ENCODE measurements at places on chromosomes 3 and 15. TPM values are rescaled to one million over a fixed set of nuclear protein-coding genes. Genes with fewer than 3 reads are reported as not detected.

The RNU5B-1 gene
- total RNA-seq, result 21.6 TPM

The SYNPR gene
- not detected for total RNA-seq

The CHDH gene
- total RNA-seq, result 10.9 TPM

The TMEM202 gene
- not detected for total RNA-seq

The CACNA2D3 gene
- 7.3 TPM for total RNA-seq

The MESP1 gene
- total RNA-seq, result 4.9 TPM

The MYRIP gene
- total RNA-seq, result 5.9 TPM

The MST1R gene
- total RNA-seq, result 46.2 TPM

The PLIN1 gene
- 1.1 TPM for total RNA-seq

The LRRIQ4 gene
- total RNA-seq, result 0.29 TPM

The QARS1 gene
- total RNA-seq, result 172 TPM

The SLC12A6 gene
- 44.9 TPM for total RNA-seq

The C3orf20 gene
- 0.14 TPM for total RNA-seq

The HACD3 gene
- 56.8 TPM for total RNA-seq

The POLQ gene
- 0.55 TPM for total RNA-seq

The SYNM gene
- total RNA-seq, result 19.5 TPM

The HDC gene
- 4.1 TPM for total RNA-seq

The DNAJA4 gene
- total RNA-seq, result 17.9 TPM

The CCDC80 gene
- 60.4 TPM for total RNA-seq

The PP2D1 gene
- total RNA-seq, result not detected

The PLS1 gene
- 26.0 TPM for total RNA-seq

The SERPINI2 gene
- not detected for total RNA-seq

The CYP1A2 gene
- 0.32 TPM for total RNA-seq

The VPS18 gene
- total RNA-seq, result 24.5 TPM

The SLC2A2 gene
- not detected for total RNA-seq

The CTDSPL gene
- total RNA-seq, result 78.6 TPM

The NR2C2 gene
- 52.5 TPM for total RNA-seq

The GOLGA6D gene
- not detected for total RNA-seq

The EXD1 gene
- total RNA-seq, result not detected

The TERC gene
- 5.4 TPM for total RNA-seq

The GOLGA6L10 gene
- 0.23 TPM for total RNA-seq

The TPRG1 gene
- 22.3 TPM for total RNA-seq

The SQOR gene
- 103 TPM for total RNA-seq

The MED12L gene
- 0.69 TPM for total RNA-seq

The ERICH6 gene
- total RNA-seq, result not detected

The C3orf22 gene
- not detected for total RNA-seq

The TSC22D2 gene
- 29.2 TPM for total RNA-seq

The LRRC49 gene
- 4.3 TPM for total RNA-seq

The BUB1B gene
- total RNA-seq, result 1.8 TPM

The CDHR4 gene
- not detected for total RNA-seq

The AHSG gene
- not detected for total RNA-seq

The COLQ gene
- 1.1 TPM for total RNA-seq

The THPO gene
- total RNA-seq, result 0.20 TPM

The ISG20 gene
- total RNA-seq, result 34.9 TPM

The GATM gene
- 7.2 TPM for total RNA-seq

The KIF7 gene
- 2.1 TPM for total RNA-seq

The AMT gene
- total RNA-seq, result 9.0 TPM

The HTR3E gene
- not detected for total RNA-seq

The CACNA1D gene
- 47.2 TPM for total RNA-seq

The STRIT1 gene
- not detected for total RNA-seq

The GAP43 gene
- not detected for total RNA-seq

The PROK2 gene
- 4.1 TPM for total RNA-seq

The ATP13A4 gene
- 248 TPM for total RNA-seq

The GALNT15 gene
- total RNA-seq, result 10.3 TPM

The RPL4 gene
- 1,699 TPM for total RNA-seq

The HRH1 gene
- total RNA-seq, result 12.0 TPM

Data from upper lobe of right lung (tissue), 1 donor.